ENCODE measurements at places on chromosomes 11 and 22.

- DNase-seq, result no peak
Measured at GRCh38 chr11:65661599-65662246, 993 bp downstream of the RELA start.

DNA sequence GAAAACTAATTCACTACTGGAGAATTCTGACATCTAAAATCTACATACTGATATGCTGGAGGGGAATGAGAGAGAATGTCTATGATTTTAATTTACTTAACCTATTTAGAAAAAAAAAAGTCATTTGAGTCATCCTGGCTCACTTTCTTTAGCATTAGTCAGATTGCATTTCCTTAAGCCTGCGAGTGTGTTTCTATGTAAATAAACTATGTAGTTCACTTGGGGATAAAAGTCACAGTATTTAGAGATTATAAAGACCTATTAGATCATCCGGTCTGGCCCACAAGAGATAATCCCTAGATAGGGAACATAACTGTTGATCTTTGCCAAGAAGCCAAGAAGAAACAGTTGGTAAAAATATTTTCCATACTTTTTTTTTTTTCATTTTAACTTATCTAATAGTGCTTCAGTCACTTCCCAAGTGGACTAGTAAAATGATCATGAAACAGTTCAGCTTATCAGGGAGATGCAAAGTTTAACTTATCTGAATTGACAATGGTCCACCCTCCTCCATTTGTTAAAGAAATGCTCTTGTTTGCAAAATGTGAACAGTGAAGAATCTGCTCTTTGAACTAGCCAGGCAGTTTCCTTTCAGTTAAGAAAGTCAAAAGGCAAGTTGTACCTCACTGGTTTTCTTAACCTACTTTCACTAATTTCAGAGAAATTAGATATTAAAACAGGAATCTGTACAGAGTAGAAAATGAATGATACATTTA is 21.2 kb upstream of the BLID start:
- DNase-seq, result no peak

DNA sequence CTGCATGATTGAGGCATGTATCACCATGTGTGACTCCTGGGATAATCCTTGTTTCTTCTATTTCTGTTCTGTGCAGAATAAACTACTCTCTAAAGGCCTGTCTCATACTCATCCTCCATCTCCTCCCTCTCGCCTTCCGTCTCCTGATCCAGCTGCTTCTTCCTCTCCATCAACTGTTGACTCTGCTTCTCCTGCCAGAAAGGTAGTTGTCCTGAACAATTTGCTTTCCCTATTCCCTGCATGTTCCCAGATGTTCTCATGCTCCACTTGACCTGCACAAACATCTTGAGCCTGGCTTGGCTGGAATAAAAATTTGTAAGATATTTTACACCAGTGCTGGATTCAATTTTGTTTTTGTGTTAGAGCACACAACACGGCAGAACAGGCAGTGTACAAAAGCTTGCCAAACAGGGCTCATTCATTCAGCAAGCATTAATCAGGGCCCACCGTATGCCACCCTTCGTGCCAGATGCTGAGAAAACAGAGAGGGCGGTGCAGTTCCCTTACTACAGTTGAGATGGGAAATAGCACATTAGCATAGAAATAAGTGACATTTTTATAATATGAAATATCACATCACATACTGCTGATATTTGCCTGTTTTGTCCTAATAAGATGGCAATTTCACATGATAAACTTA is 133.3 kb upstream of the PARVA start:
- DNase-seq, result no peak

DNA sequence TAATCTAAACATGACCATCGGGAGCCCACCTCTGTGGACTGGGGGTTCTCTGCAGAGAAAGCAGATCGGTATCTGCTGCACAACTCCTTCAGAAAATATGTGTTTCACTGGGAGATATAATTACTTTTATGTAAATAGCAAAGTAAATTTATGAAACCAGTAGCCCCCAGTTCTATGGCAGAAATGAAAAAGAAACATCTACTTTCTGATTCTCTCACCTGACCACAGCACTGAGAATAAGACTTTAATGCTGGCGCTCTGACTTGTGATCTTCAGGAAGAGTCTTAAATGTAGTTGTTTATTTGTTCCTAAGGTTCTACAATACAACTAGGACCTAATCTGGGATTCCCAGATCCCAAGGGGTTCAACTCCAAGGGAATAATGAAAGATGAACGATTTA is 518.0 kb downstream of the DLG2 start:
- DNase-seq, result no peak

DNA sequence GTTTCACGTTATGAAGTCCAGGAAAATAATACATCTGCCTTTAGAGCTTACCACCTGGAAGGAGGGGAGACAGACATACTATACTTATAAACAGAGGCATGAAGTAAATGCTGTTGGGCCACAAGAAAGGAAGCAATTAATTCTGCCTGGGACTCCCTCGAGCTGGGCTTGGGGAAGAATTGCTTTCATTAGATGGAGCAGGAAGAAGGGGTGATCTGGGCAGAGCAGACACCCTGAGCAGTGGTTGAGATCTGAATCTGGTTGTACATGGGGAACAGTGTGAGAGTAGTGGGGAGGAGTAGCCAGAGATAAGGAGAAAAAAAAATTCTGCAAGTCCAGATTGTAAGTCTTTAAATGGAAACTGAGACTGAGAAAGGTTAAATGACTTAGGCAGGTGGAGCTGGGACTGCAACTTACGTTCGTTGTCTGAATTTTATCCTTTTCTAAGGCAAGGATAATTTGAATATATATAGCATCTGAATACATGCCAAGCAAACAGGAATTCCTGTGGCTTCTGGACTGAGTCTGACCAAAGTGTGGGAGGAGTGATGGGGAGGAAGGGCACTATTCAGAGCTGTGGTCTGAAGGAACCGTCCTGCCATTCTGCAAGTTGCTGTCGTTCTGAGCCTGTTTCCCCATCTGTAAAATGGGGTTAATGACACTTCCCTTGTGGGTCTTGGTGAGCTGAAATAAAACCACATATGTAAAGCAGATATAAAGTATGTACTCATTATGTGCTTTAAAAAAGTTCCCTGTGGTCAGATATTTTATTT is 7.9 kb downstream of the NCAM1 start:
- no peak for DNase-seq

GRCh38 chr22:50524676-50525103 is 708 bp downstream of the SCO2 start:
- no peak for DNase-seq

GRCh38 chr11:75536786-75537641 is 11.3 kb upstream of the GDPD5 start:
- no peak for DNase-seq

GRCh38 chr22:30778261-30778660 is 83.6 kb downstream of the OSBP2 start:
- no peak for DNase-seq

DNA sequence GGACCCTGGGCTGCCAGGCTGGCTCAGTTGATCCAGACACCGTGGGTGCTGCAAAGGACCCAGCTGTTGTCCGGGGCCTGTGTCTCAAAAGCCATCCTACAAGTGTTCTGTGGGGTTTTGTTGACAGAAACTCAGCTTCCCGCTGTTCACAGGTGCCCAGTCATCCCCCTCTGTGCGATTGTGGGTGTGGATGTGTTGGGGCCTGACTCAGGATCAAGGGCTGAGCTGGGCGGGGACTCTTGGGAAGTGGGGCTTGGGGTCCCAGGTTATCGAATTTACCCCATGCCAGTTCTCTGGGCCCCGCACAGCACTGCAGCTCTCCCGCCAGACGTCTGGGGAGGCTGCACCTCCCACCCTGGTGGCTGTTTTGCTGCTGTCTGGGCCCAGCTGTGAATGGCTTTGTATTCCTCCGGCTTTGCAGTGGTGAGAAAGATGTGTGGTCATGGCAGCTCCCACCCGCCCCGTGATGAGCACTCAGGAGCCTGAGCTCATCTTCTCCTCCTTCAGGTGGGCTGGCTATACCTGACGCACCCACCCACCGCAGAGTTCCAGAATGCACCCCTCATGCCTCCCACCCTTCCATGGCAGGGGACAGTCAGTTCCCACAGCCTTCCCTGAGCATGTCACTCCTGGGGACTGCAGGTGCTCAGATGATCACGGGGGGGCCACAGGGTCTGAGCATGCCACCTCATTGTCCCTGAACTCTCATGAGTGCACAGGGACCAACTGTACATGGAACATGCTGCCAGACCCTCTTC is 3.6 kb upstream of the AP2A2 start:
- no peak for DNase-seq

All from bone marrow (tissue), 2 donors.